ENCODE measurements at places on chromosomes 4 and X. TPM values are rescaled to one million over a fixed set of nuclear protein-coding genes. Genes with fewer than 3 reads are reported as not detected.
A peak's percentile ranks its signal among the peaks of the same experiment; 100 is the strongest.

GRPR gene
- 0.13 TPM for total RNA-seq

- no peak for DNase-seq
These were observed 24.3 kb upstream of the NDNF start for GRCh38 chr4:121096629-121097028.

DNA sequence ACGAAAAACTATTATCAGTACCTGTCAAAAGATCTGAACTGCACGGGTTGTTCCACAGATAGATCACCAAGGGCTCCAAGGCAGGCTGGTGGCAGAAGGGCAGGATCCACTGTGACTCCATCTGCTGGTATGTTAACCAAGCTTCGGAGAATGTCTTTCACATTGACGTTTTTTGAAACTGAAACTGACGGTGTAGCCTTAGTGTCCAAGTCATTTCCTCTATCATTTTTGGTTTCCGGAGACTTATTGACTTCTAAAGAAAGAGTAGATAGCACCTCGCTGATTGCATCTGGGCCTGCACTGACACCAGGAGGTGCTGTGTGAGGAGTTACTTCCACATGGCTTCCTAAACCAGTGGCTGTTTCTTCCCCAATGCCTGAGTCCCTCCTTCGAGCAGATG lies 186.9 kb downstream of the LRBA start:
- no peak for DNase-seq

DNA sequence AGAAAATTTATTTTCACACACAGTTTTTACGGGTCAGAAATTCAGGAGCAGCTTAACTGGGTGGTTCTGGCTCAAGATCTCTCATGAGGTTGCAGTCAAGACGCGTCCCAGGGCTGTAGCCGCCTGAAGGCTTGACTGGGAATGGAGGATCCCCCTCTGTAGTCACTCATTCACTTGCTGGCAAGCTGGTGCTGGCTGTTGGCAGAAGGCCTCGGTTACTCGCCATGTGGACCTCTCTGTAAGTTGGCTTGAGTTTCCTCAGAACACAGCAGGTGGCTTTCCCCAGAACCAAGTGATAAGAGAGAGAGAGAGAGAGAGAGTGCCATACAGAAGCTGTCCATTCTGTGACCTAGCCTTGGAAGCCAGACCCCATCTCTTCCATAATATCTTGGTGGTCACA lies 132.8 kb downstream of the DCLK2 start:
- no peak for DNase-seq

DNA sequence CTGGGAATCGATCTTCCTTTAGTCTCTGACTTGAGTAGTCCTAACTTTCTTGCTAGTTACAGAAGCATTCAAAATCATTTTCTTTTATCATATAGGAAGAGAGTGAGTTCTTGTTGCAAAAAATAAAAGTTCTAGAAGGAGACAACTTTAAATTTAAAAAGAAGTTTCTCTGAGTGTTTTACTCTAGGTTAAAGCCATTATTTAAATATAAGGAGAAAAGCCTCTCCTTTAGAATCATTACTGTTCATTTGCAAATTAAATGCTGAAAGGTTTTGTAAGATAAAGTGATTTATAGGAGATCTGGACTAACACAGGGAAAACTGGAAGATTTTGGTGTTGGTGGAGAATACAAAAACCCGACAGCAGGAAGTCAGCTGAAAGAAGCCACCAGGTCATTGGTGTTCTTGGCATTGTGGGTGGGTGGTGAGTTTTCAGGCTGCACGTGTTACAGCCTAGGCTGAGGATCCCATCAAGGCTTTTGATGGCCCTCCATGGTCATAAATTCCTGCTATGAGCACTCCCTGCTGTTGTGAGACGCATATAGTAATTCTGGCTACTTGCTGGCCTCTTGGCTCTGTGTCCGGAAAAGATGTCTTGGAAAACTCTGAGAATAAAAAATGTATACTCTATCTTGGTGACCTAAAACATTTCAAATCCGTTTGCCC lies 81.6 kb downstream of the GPAT3 start:
- no peak for DNase-seq

ING2 gene
- 28.2 TPM for total RNA-seq

DNA sequence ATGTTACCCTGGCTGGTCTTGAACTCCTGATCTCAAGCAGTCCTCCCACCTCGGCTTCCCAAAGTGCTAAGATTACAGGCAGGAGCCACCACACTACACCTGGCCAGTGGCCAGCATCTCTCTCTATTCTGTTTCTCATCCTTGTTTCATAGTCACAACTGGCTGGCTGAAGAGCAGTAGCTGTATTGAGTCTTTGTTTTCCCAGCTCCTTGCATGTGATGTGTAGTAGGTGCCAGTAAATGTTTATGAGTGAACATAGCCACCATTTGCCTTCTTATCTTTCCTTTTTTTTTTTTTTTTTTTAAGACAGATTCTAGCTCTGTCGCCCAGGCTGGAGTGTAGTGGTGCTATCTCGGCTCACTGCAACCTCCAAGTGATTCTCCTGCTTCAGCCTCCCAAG lies 23.6 kb downstream of the NUDT9 start:
- DNase-seq, result no peak

CT55 gene
- not detected for total RNA-seq

- DNase-seq, result no peak
These were observed 495.9 kb upstream of the FSTL5 start for GRCh38 chr4:162659716-162660115.

DNA sequence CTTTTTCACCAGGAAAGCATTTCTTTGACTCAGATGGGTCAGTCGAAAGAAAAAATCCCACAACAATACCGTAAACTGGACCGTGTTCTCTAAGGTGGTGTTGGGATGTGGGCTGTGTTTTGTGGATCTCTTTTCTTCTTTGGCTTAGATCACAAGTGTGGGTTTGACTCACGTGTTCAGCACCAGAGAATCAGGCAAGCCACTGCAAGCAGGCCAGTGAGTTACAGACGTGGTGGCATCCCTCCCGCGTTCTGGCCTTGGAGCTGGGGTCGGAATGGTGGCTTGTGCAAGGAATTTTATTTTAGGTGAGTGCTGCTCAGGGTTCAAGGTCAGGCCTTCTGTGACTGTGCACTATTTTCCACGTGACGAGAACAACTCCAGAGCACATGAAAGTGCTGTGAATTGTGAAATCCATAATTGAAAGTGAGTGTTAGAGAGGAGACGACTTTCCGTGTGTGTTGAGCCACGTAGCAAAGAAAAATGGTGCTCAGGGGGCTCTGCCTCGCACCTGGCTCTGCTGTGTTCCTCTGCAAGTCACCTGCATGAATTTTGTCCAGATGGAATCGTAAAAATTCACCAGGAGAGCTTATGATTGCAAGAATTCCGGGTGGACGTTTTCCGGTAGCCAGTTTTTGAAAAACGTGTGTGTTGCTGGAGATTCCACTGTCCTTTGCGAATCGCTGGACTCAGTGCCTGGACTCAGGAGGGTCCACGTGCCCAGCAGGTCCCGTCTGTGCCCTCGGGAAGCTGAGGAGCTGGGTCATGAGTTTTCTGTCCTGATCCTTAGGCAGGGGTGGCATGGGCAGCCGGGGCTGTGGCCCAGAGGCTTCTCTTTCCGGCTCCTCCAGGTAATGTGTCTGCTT lies 33.6 kb upstream of the HGFAC start:
- peak; percentile 75 for DNase-seq

USP26 gene
- not detected for total RNA-seq

DNA sequence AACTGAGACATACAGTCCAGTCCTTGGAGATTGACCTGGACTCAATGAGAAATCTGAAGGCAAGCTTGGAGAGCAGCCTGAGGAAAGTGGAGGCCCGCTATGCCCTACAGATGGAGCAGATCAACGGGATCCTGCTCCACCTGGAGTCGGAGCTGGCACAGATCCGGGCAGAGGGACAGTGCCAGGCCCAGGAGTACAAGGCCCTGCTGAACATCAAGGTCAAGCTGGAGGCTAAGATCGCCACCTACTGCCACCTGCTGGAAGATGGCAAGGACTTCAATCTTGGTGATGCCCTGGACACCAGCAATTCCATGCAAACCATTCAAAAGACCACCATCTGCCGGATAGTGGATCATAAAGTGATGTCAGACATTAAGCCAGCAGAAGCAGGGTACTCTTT lies 20.4 kb upstream of the FRMPD3 start:
- no peak for DNase-seq

CDKL2 gene
- 1.9 TPM for total RNA-seq

DNA sequence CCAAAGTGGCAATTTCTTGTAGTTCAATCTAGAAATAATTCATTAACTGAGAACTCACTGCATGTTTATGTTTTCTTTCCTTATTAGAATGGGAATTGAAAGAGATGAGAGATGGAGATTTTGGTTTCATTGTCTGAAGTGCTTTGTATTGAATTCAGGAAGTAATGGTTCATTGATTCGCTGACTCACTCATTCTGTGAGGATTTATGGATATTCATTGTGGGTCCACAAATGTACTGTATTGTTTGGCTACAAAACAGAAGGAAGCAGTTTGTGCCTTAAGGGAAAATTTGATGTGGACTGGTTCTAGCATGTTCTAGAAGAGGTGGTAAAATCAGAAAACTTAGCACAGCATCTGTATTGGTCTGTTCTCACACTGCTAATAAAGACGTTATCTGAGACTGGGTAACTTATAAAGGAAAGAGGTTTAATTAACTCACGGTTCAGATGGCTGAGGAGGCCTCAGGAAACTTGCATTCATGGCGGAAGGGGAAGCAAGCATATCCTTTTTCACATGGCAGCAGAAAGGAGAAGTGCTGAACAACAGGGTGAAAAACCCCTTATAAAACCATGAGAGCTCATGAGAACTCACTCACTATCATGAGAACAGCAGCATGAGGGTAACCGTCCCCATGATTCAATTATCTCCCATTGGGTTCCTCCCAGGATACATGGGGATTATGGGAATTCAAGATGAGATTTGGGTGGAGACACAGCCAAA lies 132.3 kb upstream of the VCX3A start:
- DNase-seq, result no peak

DNA sequence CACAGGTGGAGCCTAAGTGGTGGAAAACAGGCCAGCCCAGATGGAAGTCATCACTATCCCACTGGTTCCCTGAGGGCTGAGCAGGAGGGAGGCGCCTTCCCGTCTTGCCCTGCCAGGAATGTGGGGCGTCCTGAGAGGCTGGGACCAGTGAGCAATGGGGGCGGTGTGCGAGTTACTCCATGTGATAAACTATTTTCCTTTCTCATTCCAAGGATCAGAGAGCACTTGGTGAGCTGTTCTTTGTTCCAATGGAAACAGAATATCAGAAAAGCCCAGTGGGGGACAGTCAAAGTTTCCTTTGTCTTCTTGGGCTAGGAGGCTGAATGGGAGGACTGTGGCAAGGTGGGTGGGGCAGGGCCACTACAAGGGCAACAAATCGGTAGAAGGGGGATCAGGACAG lies 86.2 kb downstream of the NHSL2 start:
- DNase-seq, result no peak

- DNase-seq, result no peak
These were observed 72.8 kb upstream of the MTNR1A start for GRCh38 chr4:186628058-186628711.

DNA sequence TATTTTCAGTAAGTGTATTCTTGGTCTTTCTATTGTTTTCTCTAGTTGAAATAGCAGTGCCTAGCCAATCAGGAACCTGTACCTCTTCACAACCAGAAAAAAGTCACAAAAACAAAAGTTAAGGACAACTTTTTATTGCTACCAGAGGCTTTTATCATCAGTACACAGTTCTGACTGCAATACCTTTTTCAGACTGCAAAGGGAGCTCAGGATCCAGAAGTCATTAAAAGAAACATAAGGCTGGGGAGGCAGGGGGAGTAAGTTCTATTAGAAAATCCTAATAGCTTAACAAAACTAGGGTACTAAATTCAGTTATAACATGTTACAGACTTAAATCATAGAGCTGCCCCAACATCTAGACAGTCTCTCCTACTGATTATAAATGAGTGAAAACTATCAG lies 28.8 kb downstream of the CCNI start:
- no peak for DNase-seq

GUCY1B1 gene
- total RNA-seq, result 5.1 TPM

GRCh38 chrX:47574076-47574546 lies 8.1 kb upstream of the TIMP1 start:
- peak; percentile 75 for DNase-seq

GRCh38 chr4:73831569-73831968 lies 4.9 kb upstream of the CXCL6 start:
- DNase-seq, result no peak

GRCh38 chr4:20384456-20384855 lies 132.8 kb downstream of the SLIT2 start:
- DNase-seq, result no peak

DNA sequence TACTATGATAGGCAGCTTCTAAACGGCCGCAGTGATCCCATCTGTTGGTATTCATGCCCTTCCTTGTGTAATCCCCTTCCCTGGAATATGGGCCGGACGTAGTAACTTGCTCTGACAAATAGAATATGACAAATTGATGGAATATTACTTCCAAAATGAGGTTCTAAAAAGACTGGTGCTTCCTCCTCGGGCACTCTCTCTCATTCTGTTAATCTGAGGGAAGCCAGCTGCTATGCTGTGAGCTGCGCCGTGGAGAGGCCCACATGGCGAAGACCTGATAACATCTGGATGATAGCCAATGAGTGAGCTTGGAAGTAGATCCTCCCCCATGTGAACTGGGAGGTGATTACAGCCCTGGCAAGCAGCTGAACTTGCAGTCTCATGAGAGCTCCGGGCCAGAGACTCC lies 27.2 kb upstream of the SLC25A4 start:
- peak; percentile 78 for DNase-seq

DNA sequence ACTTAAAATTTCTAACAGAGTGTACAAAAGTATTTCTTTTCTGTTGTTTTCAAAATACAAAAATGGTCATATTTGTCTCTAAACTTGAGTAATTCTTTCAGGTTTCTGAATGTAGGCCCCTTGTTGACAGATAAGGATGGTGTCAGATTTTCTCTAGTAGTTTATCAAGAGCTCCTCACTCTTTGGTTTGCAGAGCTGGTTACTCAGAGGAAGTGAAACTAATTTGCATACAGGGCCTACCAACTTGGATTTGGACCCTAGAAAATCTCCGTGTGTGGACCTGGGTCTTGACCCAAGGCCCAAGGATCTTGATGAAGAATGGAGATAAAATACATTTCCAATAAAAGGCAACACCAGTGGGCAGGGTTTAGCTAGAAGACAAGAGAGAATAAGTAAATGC lies 433 bp upstream of the ADH6 start:
- no peak for DNase-seq

DNA sequence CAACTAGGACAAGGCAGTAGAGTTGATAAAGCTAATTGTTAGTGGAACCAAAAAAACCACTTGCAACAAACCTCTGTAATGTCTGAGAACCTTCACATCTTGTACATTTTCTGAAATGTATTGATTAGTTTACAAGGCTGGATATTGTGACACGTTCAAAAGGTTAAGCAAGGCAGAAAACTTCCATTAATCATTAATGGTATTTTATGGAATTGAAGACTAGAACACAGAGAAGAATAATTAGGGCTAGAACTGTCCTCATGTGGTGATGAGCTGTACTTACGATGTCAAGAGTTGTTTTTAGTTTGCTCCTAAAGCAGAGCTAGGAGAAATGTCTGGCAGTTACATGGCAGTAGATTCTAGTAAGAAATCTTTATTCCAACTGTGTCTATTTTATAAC lies 12.3 kb downstream of the GC start:
- no peak for DNase-seq

GRCh38 chr4:107275225-107275624 lies 239.1 kb upstream of the DKK2 start:
- no peak for DNase-seq

ZMAT1 gene
- total RNA-seq, result 20.6 TPM

IDS gene
- 104 TPM for total RNA-seq

Data from ovary (tissue), 10 donors.